Immature natural killer cell (primary cell): ENCODE measurements at places on chromosomes 4 and X.

- DNase-seq: no peak
Observed at GRCh38 chr4:156825074-156825473, 146.5 kb downstream of the PDGFC start.

DNA sequence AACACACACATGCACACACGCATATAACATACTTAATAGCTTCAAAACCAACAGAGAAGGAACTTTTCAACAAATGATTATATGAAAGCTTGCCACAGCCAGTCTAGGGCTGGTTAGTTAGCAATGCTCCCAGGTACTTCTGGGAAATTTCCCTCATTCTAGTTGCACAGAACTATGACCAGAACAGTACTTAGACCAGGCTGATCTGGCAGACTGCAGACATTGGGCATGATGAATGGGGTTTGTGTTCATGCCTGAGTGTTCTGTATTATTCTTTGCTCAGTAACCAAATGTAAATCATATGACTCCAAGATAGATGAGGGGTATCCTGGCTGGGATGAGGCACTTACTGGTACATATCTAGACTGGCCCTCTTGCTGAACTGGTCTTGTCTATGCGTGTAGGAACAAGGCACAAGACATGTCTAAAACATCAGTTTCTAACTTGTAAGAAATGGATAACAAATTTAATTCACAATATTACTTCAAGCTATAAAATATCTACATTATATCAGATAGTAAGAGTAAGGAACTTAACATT is 50.3 kb upstream of the GEMIN8 start:
- DNase-seq: no peak

DNA sequence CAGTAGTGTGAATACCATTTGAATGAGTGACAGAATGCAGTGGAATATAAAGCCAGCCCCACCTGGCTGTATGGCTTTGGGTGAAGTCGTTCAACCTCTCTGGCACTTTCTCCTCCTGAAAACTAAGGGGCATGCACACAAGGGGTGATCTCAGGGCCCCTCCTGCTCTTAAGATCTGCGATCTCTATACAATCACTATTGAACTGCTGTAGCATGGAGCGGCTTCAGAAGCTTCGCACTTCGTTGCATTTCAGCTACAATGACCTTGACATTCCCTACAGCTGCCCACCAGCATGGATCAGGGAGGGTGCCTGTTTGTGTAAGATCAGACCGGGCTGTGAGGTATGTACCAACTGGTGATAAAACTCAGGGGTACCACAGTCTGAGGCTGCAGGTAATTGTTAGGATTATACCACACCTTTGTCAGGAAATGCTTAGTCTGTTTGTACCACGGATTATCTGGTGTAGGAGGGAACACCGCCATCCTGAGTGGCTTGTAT is 85.2 kb downstream of the AASDH start:
- no peak for DNase-seq

- no peak for DNase-seq
Observed at GRCh38 chrX:137749246-137749645, 183.3 kb downstream of the ZIC3 start.

GRCh38 chr4:128371876-128372275 is 84.3 kb upstream of the PGRMC2 start:
- DNase-seq: no peak

DNA sequence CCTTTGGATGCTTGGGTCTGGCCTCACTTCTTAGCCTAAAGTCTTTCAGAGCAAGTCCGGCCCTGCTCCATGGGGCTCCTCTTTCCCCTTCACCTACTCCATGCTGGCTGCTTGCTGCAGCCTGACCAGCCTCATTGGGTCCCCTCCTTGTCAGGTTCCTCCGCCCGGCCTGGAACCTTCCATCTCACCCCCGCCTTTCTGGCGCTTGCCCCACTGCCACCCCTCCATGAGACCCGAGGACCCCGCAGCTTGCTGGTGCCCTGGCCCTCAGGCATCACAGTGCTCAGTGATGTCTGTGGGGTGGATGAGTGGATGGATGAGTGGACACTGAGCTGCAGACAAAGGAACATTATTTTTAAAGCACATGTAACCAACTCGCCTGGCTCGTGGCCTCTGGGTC is 24.7 kb downstream of the SORCS2 start:
- no peak for DNase-seq

DNA sequence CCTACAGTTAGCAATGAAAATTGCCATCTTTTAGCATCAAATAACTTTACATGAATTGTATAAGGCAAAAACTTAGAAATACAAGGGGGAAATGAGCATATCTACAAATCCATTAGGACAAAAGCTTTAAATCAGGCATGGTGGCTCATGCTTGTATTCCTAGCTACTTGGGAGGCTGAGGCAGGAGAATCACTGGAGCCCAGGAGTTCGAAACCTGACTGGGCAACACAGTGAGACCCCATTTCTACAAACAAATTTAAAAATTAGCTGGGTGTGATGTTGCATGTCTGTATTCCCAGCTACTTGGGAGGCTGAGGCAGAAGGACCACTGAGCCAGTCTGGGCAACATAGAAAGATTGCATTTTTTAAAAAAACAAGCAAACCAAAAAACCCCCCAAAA is 61.3 kb downstream of the EIF4E start:
- no peak for DNase-seq

- DNase-seq: no peak
Observed at GRCh38 chr4:168498251-168498650, 1.4 kb downstream of the PALLD start.

DNA sequence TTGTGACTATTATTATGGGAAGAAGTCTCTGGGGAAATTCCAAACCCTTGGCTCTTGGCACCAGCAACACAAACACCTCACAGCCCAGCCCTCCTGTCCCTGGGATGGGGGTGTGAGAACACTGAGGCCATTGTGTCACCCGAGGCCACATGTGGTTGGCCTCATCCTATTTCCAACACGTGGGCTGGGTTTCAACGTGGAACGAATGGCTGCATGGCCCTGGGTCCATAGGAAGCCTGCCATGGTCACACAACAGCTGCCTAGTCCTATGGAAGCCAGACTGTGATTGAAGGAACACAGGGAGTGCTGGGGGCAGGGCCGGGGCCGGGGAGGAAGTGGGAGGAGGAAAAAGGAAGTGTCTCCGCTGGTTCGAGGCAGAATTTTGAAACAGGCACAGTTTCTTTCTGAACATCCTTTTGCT is 10.0 kb downstream of the CLCN4 start:
- peak; percentile 8 for DNase-seq

- DNase-seq: no peak
Observed at GRCh38 chr4:156972379-156973015, 898 bp upstream of the PDGFC start.

DNA sequence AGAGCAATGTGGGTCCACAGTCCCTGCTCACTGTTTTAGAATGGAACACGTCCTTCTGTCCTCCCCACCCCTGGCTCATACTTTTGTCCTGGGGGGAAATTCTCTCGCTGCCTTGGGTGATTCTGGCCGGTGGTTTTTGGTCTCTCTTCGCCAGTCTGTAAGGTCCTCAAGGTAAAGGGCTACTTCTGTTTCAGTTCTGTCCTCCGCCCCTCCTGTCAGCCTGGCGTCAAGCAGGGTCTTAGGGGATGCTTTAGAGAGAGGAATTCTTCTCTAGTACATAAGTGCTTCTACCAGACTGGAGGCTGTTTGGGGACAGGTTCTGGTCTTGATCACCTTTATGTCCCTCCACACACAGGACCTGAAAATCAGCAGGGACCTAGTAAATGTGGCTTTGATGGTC is 617 bp upstream of the MRFAP1L1 start:
- DNase-seq: no peak

- DNase-seq: no peak
Observed at GRCh38 chr4:94924566-94924965, 166.8 kb downstream of the BMPR1B start.

- DNase-seq: no peak
Observed at GRCh38 chrX:120036704-120037103, 40.8 kb downstream of the RHOXF2B start.
